ENCODE measurements at places on chromosomes 5 and 9. TPM values are rescaled to one million over a fixed set of nuclear protein-coding genes. Genes with fewer than 3 reads are reported as not detected.

PTGS1 gene
- total RNA-seq: 1.2 TPM

NPR2 gene
- total RNA-seq: 7.4 TPM

FNIP1 gene
- total RNA-seq: 9.8 TPM

EGFL7 gene
- 59.3 TPM for total RNA-seq

OR13D1 gene
- total RNA-seq: not detected

SPINK1 gene
- total RNA-seq: 0.74 TPM

KCNV2 gene
- total RNA-seq: not detected

SLC6A7 gene
- total RNA-seq: 0.02 TPM

SEMA6A gene
- 0.39 TPM for total RNA-seq

TSPAN17 gene
- 54.7 TPM for total RNA-seq

JAKMIP2 gene
- not detected for total RNA-seq

LIX1 gene
- not detected for total RNA-seq

ABCA2 gene
- 27.1 TPM for total RNA-seq

LEAP2 gene
- total RNA-seq: 1.6 TPM

HK3 gene
- 0.03 TPM for total RNA-seq

HACD4 gene
- total RNA-seq: 1.0 TPM

RMRP gene
- total RNA-seq: 7.0 TPM

DAB2 gene
- 9.0 TPM for total RNA-seq

LVRN gene
- 0.06 TPM for total RNA-seq

GABRB2 gene
- total RNA-seq: not detected

ITGA2 gene
- 21.7 TPM for total RNA-seq

PROP1 gene
- total RNA-seq: not detected

PCDHB5 gene
- 1.6 TPM for total RNA-seq

SMIM33 gene
- total RNA-seq: not detected

TLE1 gene
- total RNA-seq: 89.1 TPM

IL5 gene
- total RNA-seq: not detected

CCDC152 gene
- not detected for total RNA-seq

IL3 gene
- not detected for total RNA-seq

PRR7 gene
- total RNA-seq: 13.2 TPM

SLC35A4 gene
- 79.4 TPM for total RNA-seq

C9orf153 gene
- total RNA-seq: 0.46 TPM
